ENCODE measurements at places on chromosomes 16 and 17. TPM values are rescaled to one million over a fixed set of nuclear protein-coding genes. Genes with fewer than 3 reads are reported as not detected.

Gene SLFN5
- total RNA-seq = 71.5 TPM

Gene FBXL16
- 0.98 TPM for total RNA-seq

Gene PGS1
- total RNA-seq = 190 TPM

Gene MAZ
- 125 TPM for total RNA-seq

Gene MED31
- total RNA-seq = 18.2 TPM

Gene MRPL27
- 34.0 TPM for total RNA-seq

Gene DNAAF8
- 0.57 TPM for total RNA-seq

- DNase-seq = no peak
Observed at GRCh38 chr17:62760059-62760944, 47.8 kb downstream of the MARCHF10 start.

DNA sequence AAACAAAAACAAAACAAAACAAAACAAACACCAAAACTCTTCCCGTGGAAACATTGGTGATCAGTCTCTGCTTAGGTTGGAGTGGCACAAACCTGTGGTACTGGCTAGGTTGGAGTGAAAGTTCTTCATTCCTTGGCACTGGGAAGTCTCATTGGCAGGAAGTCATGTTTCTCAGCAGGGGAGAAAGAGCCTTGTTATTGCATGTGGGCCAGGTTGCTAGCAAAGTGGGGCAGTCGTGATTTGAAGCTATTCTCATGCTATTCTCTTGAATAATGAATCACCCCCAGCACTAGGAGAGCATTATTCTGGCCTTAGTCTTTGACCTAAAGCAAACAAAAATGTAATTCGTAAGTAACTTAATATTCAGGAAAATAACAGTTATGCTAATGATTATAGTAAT, 24.3 kb upstream of the B4GALNT2 start:
- DNase-seq = no peak

GRCh38 chr16:506246-506546, 21.3 kb upstream of the CAPN15 start:
- no peak for DNase-seq

- no peak for DNase-seq
Observed at GRCh38 chr17:48733632-48734328, 5.2 kb upstream of the HOXB13 start.

- no peak for DNase-seq
Observed at GRCh38 chr17:82461827-82462524, 3.4 kb downstream of the NARF start.

DNA sequence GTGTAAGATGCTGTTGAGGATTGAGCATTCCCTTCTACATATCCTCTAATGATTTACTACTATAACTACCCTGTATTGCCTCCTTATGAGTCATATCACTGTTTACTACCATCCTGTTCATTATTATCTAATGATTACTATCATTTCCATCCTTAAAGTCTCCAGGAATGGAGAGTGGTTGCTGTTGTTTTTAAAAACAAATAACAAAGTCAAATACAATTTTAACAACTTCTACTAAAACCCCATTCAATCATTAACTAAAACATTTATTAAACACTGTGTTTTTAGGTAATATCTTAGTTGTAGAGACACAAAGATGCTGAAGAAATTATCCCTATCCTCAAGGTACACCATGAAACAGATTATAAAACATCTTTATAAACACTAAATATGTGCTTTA, 126.9 kb downstream of the BRIP1 start:
- DNase-seq = no peak

- no peak for DNase-seq
Observed at GRCh38 chr17:5536866-5537650, 47.3 kb downstream of the NLRP1 start.

DNA sequence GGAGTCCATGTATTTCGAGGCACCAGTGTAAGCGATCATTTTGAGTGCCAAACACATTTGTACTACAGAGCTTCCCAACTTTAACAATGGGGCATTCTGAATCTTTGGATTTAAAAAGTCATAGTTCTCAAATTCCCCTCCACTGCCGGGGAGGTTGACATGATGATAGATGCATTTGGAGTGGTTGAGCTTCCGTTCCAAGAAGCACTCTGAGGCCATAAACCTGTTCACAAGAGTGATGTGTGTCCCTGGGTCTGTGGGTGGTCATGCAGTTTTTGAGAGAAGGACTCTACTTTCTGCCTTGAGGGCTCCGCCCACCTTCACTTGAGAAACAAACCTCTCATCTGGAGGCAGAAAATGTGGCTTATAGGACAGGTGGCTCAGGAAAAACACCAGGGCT, 43.7 kb downstream of the IRX5 start:
- no peak for DNase-seq

DNA sequence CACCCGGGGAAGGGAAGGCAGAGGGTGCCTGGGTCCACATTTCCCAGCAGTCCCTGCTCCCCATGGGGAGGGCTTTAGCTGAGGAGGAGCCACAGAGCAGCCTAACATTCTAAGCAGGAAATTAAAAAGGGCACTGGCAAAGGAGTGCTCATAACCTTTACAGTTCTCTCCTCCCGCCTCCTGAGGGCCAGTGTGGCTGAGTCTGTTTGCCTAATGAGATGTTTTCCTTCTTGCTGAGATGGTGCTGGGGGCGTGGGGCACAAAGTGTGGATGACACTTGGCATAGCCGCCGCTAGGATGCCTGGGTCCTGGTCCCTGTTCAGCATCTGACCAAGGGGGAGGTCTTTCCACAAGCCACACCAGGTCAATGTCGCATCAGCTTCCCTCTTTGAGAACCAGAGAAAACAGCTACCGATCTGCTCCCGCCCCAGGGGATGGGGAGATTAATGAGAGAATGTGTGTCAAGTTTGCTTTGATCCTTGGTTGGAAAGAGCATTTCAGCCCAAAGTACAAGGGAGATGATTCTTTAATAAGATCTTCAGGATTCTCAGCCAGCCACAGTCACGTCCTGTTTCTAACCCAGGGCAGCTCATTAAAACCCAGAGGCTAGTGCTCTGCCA, 5.8 kb downstream of the KIF18B start:
- peak; percentile 28 for DNase-seq

DNA sequence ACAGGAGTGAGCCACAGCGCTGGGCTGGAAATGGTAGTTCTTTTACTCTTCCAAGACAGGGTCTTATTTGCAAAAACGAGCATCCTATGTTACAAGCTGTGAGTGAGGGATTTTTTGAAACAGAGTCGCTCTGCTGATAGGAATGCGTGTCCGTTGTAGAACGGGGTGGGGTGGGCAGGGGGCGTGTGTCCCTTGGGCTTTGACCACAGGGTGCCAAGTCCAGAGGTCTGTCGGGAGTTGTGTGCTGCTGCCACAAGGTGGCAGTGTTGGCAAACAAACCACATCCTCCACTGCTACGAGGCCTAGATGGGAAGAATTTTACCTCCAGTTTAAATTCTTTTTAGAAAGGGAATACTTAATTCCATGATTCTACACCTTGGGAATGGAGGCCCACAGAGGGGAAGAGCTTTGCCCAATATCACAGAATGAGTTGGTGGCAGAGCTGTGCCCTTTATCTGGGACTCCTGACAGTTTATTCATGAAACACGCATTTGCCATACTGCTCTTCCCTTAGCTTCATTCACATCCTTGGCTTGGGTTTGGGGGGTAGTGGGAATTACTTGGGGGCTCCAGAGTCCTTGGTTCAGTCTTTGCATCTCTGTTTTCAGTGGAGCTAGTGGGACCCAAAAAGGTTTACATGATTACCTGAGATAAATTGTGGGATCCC, 30.6 kb upstream of the ETV4 start:
- peak; percentile 87 for DNase-seq

DNA sequence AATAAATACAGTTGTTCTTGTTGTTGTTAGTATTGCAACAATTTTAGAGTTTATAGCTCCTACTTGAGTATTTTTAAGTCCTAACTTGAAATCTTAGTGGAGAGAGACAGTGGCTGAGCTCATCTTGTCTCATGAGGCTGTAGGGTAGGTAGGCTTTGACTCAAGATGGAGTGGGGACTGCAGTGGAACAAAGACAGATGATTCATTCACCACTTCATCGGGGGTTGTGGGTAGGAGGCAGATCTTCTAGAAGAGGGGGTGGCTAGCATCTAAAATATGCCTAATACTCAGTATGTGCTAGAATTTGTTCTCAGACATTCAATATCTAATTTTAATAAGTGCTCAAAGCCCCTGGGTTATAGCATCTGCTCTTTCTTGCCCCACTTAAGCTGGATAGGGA, 13.1 kb upstream of the MMD start:
- no peak for DNase-seq

- no peak for DNase-seq
Observed at GRCh38 chr17:81715107-81715871, 3.2 kb downstream of the SLC25A10 start.

DNA sequence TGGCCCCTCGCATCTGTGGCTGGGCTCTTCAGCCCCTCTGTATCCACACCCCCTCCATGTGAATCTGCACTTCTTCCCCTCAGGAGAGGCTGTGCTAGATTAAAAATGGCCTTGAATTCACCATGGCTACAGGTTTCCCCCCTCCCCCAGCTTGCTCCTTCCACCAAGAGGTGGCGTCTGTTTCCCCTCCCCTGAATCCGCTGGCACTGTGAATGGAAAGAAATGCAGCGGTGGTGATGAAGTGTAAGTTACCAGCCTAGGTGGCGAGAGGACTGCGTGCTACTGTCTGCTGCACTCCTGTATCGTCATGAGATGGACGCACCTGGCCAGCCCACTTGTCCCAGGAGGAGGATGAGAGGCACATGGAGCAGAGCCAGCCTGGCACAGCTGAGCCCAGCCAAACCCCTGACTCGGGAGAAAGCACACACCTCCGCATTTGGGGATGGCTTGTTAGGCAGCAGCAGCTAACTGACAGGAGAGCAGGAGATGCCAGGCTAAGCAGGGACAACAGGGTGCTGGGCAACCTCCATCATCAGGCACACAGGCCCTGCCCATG, 26.2 kb downstream of the TNFRSF13B start:
- peak; percentile 66 for DNase-seq

- peak; percentile 82 for DNase-seq
Observed at GRCh38 chr17:7204336-7204735, 15.3 kb downstream of the DLG4 start.

GRCh38 chr17:81074875-81075274, 39.9 kb downstream of the BAIAP2 start:
- no peak for DNase-seq

- DNase-seq = peak; percentile 40
Observed at GRCh38 chr16:89044418-89045180, 49.1 kb upstream of the ACSF3 start.

DNA sequence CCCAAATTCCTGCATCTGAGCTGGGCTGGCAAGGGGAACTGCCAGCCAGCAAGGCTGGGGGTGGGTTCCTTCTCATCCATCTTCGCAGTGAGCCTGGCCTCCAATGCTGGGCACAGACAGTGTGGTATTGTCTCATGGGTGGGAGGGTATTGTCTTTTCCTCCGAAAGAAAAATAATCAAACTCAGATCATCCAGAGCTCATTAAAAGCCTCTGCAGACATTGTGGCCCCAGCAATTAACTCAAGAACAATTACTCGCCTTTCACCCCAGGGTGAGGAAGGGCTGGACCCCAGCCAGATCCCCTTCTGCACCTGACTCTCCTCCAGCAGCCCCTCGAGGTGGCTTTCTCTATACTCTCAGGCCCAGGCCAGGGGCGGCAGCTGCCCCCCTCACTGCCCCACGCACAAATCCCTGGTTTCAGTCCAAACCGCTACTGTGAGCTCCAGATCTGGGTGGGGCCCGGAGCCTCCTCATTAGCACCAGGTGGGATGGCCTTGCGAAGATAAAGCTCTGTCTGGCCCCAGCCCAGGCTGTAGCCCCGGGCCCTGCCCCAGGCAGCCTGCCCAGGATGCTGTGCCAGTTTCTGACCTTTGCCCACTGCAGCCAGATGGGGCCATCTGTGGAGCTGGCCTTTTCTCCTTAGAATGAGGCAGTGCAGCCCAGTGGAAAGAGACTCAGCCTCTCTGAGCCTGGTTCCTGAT, 2.3 kb upstream of the KRT15 start:
- no peak for DNase-seq

GRCh38 chr16:79509211-79509631, 91.3 kb downstream of the MAF start:
- DNase-seq = no peak

DNA sequence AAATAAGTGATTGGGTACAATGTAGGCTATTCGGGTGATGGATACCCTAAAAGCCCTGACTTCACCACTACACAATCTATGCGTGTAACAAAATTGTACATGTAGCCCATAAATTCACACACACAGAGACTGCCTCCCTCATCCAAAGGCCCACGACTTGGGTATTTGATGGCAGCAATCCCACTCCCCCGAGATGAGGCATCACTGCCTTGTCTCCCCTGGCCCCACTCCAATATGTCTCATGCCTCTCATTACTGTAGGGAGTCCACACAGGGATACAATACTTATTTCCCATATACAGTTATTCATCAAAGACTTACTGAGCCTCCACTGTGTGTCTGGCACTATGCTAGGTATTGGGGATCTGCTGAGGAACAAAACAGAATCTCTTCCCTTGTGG, 192.6 kb downstream of the CBLN1 start:
- no peak for DNase-seq
